ENCODE measurements at places on chromosomes 6 and 20.

DNA sequence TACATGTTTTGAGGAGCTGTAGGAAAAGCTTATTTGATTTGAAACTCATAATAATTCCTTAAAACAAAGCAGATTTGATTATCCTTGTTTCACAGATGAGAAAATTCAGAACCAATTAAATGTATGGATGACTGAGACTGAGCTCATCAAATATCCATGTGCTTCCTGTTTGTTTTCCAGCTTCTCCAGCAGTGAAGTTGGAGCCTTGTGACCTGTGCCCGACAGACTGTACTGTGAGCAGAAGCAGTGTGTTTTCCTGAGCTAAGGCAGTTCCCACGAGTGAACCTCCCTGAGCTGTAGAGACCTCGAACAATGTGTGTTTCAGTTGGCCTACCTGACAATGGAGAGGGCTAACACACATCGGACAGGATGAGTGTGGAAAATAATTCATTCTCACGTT, 599.5 kb upstream of the NRSN1 start:
- DNase-seq, result no peak

DNA sequence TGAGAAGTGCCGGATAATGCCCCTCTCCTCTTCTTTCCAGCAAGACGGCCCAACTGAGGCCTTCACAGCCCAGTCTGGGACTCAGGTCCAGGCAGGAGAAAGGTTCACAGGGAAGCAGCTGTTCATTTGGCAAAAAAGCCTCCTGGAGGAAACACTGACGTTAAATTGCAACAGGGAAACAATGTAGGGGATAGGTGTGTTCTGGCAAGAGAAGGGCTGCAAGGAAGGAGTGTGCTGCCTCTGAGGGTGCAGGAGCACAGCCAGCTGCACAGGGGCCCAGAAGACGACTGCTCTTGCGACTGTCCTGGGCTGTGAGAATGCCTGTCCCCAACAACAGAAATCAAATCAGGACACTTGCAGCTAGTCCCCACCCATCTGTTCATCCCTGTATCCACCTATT, 70.6 kb upstream of the PMEPA1 start:
- DNase-seq, result no peak

DNA sequence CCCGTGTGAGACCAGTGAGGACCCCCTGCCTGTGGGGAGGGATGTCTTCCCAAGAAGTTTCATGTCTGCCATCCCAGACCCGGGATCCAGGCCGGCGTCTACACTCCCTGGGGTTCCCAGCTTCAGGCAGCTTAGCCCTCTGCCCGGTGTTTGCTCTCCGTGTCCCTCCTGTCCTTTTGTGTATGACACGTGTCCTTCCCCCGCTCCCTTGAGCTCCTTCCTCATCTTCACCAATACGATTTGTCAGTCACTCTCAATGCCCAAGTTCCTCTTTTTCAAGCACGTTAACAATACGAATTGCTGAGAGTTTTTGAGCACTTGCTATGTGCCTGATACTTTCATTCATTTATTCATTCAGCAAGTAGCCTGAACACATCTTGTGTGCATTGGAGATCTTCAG, 115.6 kb upstream of the PTPN1 start:
- no peak for DNase-seq

GRCh38 chr20:3406481-3407039, 909 bp downstream of the DNAAF9 start:
- DNase-seq, result no peak

DNA sequence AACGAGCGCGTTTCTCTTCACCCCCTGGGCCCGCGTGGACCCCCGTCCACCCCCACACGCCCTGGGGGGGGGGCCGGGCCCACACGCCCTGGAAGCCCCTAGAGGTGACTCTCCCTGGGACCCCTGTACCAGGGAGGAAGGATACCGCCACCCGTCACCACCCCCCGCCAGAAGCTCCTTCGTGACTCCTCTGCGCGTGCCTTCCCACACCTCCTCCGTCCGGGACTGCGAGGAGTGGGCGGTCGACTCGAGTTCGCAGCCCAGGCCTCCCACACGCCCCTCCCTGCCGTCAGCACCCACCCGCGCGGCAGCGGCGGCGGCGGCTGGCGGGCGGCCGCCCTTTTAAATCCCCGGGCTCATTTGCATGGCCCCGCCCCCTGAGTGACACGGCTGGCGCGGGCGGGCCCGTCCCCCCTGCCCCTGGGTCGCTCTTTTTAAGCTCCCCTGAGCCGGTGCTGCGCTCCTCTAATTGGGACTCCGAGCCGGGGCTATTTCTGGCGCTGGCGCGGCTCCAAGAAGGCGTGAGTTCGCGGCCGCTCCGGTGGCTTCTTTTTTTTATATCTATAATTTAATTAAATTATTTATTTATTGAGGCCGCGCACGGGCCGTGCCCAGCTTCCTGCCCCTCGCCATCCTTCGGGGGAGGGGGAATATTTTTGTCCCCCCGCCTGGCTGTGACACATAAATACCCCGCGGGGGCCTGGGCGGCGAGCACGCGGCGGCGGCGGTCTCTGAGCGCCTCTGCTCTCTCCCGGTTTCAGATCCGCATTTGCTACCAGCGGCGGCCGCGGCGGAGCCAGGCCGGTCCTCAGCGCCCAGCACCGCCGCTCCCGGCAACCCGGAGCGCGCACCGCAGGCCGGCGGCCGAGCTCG, at the start of gene HMGA1:
Gene HMGA1 (plus strand): TSS at position 431 of the 873 bp plus-strand sequence. CDS start 3,908 bp downstream, outside the sequence.
- DNase-seq, result peak; percentile 90

GRCh38 chr20:13671916-13672378, 33.2 kb upstream of the TASP1 start:
- DNase-seq, result no peak

GRCh38 chr20:51462566-51463276, 79.8 kb downstream of the NFATC2 start:
- no peak for DNase-seq

- DNase-seq, result no peak
Observed at GRCh38 chr6:40232698-40233097, 298.4 kb upstream of the MOCS1 start.

DNA sequence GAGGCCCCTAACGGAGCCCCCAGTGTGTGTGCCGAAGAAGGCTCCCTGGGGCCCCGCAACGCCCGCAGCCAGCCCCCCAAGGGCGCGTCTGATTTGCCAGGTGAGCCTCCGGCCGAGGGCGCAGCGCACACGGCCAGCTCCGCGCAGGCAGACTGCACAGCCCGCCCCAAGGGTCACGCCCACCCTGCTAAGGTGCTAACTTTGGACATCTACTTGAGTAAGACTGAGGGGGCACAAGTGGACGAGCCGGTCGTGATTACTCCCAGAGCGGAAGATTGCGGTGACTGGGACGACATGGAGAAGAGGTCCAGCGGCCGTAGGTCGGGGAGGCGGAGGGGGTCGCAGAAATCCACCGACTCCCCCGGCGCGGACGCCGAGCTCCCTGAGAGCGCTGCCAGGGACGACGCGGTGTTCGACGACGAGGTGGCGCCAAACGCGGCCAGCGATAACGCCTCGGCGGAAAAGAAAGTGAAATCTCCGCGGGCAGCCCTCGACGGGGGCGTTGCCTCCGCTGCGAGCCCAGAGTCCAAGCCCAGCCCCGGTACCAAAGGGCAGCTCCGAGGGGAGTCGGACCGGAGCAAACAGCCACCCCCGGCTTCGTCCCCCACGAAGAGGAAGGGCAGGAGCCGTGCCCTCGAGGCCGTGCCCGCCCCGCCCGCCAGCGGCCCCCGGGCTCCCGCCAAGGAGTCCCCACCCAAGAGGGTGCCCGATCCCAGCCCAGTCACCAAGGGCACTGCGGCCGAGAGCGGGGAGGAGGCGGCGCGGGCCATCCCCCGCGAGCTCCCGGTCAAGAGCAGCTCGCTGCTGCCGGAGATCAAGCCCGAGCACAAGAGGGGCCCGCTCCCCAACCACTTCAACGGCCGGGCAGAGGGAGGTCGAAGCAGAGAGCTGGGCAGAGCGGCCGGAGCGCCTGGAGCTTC, 117.0 kb downstream of the RTN4IP1 start:
- peak; percentile 83 for DNase-seq

GRCh38 chr20:55515832-55516231, 489.5 kb downstream of the CBLN4 start:
- DNase-seq, result no peak

DNA sequence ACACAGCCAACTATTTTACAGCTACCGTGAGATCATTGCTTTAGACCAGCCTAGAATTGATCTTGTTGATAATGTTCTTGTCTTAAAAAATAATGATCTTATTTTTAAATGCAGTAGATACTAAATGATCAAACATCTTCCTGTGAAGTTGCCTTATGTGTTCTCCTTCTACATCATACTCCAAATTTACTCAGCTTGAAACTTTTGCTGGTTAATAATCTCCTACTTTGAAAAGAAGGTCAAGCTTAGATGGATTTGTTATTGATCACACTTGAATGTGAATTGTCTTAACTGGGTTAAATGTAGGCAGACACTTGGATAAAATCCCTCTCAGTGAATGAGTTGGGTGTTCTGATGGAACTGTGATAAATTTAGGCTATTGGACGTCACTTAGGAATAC, 91.9 kb downstream of the HAO1 start:
- no peak for DNase-seq

DNA sequence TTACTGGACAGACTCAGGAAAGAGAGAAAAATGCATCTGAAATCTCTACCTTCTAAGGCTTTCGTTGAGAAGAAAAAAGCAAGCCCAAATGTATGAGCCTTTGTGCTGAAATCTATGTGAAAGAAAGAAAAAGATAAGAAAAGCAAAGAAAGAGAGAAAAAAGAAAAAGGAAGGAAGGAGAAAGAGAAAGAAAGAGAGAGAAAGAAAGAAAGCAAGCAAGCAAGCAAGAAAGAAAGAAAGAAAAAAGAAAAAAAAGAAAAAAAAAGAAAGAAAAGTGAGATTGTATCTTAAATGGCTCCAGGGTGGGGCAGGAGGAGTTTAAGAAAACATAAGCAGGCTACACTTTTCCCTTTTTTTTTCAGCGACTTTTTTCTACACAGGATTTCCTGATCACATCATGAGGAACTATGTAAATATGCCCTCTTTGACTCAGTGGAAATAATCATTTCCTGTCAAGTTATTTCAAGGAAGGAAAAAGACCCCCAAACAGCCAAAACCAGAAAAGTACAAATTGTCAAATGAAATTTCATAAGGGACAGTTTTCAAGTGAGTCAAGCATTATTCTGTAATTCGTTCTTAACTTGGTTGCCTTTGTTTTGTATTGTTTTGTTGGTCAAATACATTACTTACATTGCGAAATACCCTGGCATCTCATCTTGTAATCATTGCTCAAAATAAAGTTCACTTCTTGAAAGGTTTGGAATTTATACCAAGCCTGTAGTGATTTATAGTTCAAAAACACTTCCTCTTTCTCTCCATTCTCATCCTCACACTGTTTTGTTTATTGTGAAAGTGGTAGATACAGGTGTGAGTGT, 79.5 kb upstream of the RNF217 start:
- DNase-seq, result no peak

DNA sequence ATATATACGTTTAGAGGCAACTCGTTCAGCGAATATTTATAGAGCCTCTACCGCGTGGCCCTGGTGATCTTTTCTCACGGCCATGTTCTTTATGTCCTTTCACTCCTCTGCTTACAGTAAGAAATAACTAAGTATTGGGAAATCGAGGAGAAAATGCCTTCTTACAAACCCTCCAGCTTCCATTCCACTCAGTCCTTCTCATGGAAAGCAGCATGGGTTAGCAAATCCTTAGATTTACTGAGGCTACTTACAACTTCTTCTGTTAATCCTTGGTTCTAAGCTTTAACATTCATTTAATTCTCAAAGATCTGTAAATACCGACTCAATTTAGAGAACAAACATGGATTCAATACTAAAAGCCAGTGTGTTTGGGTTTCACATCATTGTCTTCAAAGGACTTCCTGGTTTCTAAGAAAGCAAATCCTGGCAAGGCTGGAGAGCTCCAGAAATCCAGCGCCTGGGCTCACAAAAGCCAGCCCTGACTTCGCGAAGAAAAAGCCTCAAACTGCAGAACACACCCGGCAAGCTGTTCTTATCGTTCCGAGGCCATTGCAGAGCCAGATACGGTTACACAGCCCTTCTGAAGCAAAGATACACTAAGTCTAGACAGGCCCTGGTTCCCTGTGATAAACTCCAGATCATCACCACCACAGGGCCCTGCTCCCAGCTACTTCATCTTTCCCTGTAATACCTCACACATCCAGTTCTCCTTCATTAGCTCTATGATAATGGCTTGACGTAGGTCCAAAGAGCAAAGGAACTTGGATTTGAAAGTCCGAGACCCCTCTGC, 19.2 kb downstream of the AGPAT4 start:
- DNase-seq, result no peak

GRCh38 chr6:169960521-169960885, 209.1 kb downstream of the ERMARD start:
- DNase-seq, result no peak

DNA sequence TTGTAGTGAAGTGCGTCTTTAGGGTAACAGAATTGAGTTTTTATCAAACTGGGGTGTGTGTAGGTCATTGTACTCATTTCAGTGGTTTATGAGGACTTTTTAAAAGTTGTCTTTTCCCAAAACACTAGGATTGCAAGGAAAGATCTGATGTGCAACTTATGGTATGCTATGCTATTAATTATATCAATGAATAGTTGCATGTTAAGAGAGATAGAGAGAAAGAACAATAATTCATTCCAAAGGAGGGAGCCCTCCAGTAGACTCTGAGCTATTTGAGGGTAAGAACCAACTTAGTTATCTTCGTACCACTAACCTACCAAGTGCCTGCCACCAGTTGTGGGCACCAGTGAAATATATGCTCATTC, 117.1 kb downstream of the RNF144B start:
- DNase-seq, result no peak

DNA sequence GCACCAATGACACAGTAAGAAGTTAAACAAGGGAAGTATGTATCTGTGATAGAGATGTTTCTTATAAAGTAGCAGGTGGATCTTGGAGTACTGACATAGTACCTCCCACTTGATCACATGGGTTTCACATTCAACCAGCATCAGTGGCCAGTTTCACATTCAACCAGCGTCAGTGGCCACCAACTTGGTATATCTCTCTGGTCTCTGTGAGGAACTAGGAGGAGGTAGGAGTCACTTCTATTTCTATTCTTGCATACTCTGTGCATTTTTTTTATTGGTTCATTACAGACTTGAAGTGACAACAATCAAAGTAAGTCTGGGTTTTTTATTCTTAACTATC, 200.3 kb upstream of the SIM1 start:
- peak; percentile 10 for DNase-seq

- DNase-seq, result peak; percentile 10
Observed at GRCh38 chr6:43733471-43734293, 36.3 kb upstream of the VEGFA start.

- no peak for DNase-seq
Observed at GRCh38 chr20:21554376-21554890, 40.6 kb upstream of the NKX2-2 start.

- DNase-seq, result peak; percentile 46
Observed at GRCh38 chr6:31407699-31408098, 4.3 kb downstream of the MICA start.

GRCh38 chr6:8492536-8493133, 57.3 kb upstream of the SLC35B3 start:
- no peak for DNase-seq
